ENCODE measurements at places on chromosomes 6 and 20.
A peak's percentile ranks its signal among the peaks of the same experiment; 100 is the strongest.

DNA sequence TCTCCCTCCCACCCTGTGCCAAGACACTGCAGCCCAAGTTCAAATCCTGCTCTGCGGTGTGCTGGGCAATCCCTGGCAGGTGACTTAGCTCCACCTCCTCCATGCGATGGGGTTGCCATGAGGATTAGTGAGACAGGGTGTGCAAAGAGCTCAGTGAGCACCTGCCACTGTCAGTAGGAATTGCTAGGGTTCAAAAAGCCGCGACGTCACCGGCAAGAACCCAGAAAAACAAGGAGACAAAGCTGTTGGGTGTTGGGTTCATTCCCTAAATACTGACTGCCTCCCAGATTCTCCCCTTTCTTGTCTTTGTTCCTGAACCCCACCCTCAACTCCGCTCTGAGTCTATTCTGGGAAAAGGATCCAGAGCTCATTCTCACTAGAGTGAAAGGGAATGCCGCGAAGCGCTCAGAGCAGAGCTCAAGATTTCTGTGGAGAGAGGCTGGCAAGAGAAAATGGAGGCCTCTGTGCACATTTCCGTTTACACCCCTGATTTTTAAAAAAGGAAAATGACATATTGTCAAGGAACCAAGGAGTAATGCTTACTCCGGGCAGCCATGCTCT, 13.3 kb downstream of the PMEPA1 start:
- DNase-seq, result no peak

DNA sequence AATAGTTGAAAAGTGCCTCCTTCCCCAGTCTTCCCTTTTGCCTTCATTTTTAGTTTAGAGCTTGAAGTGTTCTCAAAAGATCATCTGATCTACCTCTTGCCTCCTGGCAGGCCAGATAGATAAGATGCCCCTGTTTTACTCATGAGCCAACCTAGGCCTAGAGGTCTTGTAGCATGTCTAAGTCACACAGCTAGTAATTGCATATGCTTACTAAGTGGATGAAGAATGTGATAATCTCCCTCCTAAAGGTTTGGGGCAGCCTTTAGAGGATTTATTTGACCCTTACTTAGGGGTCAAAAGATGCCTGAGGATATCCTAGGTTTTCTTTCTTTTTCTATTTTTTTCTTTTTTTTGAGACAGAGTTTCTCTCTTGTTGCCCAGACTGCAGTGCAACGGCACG, 2.1 kb downstream of the C6orf141 start:
- no peak for DNase-seq

GRCh38 chr20:32478576-32478975, 106.6 kb downstream of the NOL4L start:
- no peak for DNase-seq

- no peak for DNase-seq
These were observed 38.8 kb downstream of the MAP7 start for GRCh38 chr6:136511397-136511796.

DNA sequence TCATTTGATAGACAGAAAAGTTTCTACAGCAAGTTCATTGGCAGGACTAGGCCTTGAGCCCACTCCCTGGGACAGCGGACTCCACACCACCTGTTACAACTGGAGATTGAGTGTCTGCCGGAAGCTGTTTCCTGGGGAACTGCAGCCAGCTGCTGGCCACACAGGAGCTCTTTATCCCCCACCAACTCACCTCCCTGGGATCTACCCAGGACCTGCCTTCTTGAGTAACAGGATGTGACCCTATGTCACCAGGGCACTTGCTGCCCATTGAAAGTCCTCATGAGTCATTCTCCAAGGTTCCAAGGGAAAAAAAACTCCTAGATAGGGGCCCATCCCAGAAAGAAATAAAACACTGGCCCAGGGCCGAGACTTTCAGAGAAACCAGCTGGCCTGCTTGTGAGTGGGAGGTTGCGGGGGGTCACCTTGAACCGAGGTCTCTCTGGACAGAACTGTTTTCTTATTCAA, 37.4 kb upstream of the SLC9A8 start:
- no peak for DNase-seq

GRCh38 chr20:57075603-57076002, 190.8 kb downstream of the BMP7 start:
- no peak for DNase-seq

DNA sequence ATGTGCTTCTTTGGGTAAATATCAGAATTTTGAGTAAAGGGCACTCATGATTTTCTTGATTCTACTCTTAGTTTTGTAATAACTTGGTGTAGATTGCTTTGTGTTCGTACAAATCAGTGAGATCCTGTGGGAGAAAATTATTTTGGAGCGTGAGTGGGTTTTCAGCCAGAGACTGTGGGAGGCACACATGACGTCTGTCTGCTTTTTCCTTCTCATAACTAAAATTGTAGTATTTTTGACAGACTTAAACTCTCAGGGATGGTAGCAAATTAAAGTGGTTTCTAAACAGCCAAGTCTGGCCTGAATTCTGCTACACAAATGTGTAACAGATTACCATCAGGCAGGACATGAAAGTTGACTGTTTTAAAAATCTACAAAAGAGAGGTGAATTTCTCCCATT, 222.6 kb downstream of the OTOR start:
- DNase-seq, result no peak

GRCh38 chr20:45842169-45842812, 8.7 kb downstream of the SNX21 start:
- DNase-seq, result no peak

DNA sequence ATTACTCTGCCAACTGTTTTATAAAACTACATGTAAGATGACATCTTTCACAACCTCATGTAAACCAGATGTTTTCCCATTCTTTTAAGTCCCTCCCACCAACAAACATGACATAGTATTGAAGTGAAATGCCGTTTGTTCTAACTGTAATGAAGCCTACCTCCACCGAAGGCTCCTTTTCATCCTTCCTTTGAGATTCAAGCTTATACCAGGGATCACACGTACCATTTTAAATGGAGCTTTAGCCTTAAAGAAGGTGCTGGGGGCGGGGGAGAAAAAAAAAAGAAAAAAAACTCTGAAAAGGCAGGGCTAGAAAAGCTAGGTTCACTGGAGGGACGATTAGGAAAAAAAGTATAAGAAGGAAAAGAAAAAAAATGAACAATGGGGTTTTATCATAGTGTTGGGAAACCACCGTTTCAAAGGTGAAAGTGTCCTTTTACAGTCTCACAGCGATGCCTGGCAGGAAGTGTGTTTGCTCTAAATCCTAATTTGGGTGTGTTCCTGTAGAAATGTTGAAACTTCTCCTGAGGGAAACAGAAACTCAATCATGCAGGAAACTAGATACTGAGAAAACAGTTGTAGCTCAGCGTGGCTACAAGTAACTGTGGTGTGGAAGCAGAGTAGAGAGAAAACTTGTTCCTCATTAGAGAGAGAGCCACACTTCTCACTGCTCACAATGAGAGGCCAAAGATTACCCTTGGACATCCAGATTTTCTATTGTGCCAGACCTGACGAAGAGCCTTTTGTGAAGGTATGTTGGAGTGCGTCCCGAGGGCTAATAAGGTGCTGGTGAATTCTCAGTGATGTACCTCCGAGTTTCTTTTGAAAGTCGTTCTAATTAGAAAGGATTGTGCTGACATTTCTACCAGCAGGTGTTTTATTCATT, 37.6 kb upstream of the HINT3 start:
- no peak for DNase-seq

DNA sequence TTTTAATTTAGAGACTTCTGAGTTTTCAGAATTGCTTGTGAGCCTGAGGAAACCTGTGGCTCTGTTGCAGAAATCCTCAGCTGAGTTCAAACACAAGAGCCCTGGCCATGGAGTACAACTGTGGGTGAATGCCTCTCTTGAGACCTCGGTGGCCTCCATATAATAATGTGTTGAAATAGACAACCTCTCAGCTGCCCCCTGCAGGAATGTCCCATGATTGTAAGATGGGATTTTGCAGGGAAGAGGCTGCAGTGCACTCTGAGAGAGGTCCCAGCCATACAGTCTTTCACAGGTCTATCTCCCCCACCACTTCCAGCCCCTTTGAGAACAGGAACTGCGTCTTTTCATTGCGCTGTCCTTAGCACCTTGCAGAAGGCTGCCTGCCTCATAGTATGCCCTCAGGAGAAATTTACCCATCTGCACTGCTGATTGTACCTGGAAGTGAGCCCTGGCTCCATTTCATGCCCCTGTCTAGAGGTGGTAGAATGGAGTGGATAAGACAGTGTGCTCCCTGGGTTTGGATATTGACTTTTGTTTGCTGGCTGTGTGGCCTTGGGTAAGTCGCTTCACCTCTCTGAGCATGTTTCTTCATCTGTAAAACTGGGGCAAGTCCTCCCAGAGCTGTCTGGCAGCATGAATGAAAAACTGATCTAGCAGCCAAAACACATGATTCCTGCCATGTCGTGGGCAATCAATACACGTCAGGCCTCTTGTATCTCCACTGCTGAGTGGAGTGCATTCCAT, 16.8 kb upstream of the CDH22 start:
- DNase-seq, result peak; percentile 68

DNA sequence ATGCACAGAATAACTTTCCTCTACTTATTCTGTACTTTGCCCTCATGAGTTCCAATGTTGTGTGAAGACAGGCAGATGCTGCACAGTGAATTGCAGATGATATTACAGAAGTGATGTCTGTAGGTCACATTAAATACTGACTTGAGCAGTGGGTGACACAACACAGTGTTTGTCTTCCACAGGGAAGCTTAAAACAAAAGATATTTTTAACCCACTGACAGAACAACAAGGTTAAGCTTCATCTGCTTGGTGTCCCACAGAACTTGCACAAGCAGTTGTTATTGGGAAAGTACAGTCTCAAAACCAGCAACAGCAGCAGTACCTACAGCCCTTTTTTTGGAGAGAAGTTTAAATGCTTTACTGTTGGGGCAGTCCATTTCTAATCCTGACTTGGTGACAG, 10.5 kb downstream of the SUMO4 start:
- DNase-seq, result no peak

GRCh38 chr6:11317885-11318771, 85.7 kb upstream of the NEDD9 start:
- no peak for DNase-seq

DNA sequence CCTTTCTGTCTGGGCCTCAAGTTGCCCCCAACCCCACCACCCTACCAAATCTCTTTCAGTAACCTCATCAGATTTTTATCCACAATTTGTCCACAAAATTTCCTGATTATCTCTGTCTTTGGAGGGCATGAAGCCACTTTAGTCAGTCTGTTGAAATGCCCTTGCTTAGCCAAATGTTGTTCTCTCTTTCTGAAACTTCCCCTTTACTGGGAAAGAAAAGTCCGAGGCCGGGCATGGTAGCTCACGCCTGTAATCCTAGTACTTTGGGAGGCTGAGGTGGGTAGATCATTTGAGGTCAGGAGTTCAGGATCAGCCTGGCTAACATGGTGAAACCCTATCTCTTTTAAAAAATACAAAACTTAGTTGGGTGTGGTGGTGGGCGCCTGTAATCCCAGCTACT, 33.8 kb downstream of the TOMM6 start:
- no peak for DNase-seq

DNA sequence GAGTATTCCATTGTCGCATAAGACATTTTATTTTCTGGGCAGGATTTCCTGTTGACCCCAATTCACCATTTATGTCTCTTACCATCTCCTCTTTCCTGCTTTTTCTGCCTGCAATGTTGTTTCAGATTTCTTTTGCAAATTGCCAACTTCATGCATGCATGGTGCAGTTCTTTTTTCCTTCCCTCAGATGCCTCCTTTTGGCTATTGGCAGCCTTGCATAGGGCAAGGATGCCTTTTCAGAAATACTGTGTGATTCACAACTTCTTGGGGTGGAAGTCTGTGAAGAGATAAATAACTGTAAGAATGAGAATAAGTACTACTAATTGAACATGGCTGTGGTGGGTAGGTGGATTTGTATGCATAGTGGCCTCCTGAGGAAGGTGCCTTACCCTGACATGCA, 116.7 kb downstream of the SOX4 start:
- DNase-seq, result no peak

GRCh38 chr6:91241946-91242613, 655.2 kb upstream of the MAP3K7 start:
- DNase-seq, result no peak

DNA sequence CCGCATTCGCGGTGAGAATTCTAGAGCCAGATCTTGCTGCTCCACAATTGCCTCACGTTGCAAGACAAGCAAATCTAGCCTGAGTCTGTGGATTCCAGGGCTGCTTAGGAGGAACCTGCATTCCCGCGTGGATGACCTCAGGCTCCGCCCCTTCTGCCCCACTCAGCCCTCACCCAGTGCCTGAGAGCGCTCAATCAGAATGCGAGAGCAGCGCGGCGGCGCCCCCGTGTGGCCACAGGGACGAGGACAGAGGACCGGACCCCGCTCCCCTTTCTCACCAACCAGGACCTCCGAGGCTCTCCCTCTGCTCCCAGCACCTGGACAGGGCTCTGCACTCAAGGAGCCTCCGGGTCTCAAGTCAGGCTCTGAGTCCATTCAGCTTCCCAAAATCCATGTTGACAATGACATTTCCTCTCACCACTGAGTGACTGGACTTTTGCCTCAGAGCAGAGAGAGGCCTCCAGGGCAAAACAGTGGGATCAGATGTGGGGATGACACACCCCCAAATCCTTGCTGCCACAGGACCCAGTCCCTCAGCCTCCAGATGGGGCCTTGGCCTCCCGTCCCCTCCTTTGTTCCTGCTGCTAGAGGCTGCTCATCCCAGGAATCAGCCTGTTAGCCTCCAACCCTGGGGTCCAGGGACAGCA, 52.0 kb downstream of the RPP21 start:
- peak; percentile 45 for DNase-seq

DNA sequence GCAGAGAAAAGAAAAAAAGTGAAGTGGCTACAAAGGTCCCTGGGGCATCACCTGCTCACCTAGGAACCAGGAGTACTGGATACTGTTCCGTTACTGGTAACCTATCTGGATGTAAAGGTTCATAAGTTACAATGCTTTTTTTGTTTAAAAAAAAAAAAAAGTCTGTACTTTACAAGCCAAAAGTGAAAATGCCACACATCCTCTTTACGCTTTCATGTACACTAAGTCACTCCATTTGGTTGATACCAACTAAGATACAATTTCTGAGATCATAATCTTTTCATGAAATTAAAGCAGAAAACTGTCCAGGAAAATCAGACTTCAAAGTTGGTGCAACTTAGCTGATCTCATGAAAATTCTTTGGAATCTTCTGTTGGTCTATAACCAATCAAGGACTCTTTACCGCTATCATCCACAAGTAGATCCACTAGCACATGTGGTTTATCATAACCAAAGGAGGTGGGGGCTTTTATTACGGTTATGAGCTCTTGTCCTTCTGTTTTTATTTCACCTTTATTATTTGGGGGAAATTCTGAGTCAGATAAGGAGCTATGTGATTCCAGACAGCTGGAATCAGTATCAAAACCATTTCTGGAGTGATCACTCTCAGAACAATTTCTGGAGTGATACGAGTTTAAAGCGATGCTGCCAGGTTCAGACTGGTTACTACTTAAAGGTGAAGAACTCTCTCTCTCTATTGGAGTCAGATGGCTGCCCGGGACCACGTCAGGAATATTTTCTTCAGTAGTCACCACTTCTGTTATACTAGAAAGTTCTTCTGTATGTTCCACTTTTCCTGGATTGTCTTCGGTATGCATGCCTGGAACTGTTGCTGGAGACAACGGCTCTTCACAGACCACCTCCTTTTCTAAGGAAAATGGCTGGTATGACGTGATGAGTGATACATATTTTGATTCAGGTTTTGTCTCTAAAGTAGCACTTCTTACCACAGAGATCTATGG, 21.2 kb downstream of the IFNGR1 start:
- no peak for DNase-seq

Measured in NCI-H524 (cell line).